ENCODE measurements at places on chromosomes 2 and 18.
A peak's percentile ranks its signal among the peaks of the same experiment; 100 is the strongest.

GRCh38 chr2:12051831-12052230, 305.4 kb downstream of the LPIN1 start:
- no peak for DNase-seq

- no peak for DNase-seq
These were observed 121.0 kb upstream of the XPO1 start for GRCh38 chr2:61658841-61659780.

- no peak for DNase-seq
These were observed 15.3 kb upstream of the ARID5A start for GRCh38 chr2:96521219-96521618.

- no peak for DNase-seq
These were observed 55.2 kb downstream of the ZEB2 start for GRCh38 chr2:144464730-144465129.

DNA sequence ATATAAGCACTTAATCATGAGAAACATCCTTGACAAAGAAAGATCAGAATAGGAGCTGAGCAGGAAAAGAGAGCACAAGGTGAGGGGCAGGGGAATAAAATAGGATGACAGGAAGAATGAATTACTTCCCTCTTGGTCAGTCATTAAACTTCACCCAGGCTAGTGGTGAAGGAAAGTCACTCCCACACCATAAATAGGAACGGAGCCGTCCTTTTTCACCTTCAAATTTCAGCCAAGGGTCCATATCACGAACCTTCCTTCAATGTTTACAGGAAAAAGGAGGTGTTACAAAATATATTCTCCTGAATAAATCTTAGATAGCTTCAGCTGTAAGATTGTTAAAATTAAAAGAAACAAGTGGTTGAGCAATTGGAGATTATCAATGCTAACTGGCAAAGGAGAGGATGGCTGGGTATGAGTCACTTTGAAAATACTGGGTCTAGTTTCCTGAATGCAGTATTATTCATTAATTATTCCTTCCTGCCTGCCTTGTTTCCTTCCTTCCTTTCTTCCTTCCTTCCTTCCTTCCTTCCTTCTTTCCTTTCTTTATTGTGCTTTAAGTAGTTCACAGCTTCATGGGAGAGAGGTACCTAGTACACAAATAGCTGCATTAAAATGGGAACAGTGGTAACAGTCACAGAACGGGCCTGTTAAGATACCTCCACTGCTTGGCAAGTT, 292.3 kb upstream of the ID2 start:
- DNase-seq = no peak

GRCh38 chr2:200600549-200601225, 14.9 kb downstream of the AOX1 start:
- DNase-seq = no peak

GRCh38 chr2:181892799-181893435, 1.4 kb downstream of the ITPRID2 start:
- no peak for DNase-seq

GRCh38 chr2:83689402-83689801, 769.7 kb downstream of the SUCLG1 start:
- DNase-seq = no peak

- peak; percentile 54 for DNase-seq
These were observed 24.6 kb upstream of the KCMF1 start for GRCh38 chr2:84946204-84947009.

- peak; percentile 49 for DNase-seq
These were observed 15.1 kb upstream of the NMUR1 start for GRCh38 chr2:231545105-231545902.

- DNase-seq = no peak
These were observed 217.7 kb downstream of the SH3RF3 start for GRCh38 chr2:109346601-109347228.

DNA sequence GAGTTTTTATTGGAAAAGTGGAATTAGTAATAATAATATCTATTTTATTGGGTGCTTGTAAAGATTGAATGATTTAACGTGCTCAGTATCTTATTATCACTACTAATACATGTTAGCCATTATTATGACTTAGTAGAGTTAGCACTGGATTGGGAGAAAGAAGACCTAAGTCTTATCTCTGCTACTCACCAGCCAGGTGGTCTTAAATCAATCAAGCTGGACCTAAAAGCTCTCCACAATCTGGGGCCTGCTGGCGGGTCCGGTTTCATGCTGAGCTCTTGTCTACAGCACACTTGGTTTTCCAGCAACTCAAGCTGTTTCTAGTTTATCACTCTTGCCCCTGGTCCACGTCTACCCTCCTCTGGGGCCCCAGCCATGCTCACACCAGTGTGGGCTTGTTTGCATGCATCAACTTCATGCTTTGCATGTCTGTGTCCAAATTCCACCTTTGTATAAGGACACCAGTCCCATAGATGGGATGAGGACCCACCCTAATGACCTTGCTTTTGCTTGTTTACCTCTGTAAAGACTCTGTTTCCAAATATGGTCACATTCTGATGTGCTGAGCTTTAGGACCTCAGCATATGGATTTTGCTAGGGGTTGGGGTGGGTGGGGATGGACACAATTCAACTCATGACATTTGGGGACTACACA, 363.1 kb downstream of the LPIN1 start:
- DNase-seq = no peak

DNA sequence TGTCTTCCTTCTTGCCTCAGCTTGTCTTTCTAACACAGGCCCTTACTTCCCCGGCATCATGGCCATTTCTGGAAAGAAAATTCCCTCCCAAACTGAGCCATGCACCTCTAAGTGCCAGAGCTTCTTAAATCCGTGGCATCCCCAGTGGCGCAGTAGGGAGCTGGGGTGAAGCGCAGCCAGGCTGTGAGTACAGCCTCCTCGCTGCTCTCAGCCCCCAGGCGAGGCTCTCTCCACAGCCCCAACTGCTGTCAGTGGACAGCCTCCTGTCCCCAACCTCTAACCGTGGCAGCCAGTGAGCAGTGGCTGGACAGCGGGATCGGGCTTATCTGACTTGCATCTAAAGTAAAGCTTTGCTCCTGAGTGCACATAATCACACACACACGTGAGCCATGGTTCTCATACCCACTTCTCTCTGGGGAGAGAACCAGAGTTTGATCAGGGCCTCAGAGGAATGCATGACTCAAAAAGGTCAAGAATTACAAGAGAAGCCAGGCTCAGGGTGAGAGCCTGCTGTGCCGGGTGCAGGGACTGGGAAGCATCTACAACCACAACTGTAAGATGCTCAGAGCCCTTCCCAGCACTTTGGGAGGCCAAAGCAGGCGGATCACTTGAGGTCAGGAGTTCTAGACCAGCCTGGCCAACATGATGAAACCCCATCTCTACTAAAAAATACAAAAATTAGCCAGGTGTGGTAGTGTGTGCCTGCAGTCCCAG, 50.7 kb downstream of the SFXN5 start:
- no peak for DNase-seq

GRCh38 chr2:101473911-101474701, 806 bp downstream of the RFX8 start:
- DNase-seq = no peak

DNA sequence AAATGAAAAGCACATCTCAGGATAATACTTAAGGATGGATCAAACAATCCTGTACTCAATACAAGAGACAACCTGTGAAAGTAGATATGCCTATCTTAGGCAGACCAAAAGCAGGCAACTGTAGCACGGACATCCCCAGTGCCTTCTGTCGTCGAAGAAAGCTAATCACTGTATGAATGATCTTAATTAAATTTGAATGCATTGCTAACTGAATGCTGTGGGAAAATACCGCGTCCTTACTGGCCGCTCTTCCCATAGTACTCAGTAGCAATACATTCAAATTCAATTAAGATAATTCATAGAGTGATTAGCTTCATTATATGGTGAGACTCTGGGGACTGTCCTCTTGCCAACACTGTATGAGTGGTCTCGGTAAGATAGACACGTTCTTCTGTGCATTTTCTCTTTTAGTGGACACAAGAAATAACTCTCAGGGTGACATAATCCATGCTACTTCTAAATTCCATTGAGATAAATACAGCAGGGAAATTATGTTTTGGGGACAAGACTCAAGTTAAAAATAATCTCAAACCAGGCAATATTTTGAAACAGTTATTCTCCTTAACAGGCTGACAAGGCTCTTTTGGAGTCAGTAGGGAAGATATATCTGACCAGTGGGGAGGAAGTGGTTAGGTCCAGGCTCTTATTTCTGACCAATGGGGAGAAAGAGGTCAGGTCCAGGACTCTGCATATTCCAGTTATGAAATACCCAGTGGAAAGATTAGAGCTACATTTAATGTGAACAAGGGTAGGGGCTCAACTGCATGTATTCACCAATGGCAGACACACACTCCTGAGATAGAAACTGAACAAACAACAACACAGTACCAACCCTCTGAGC, 97.3 kb downstream of the DOCK10 start:
- DNase-seq = no peak
